ENCODE measurements at places on chromosomes 11 and 22.

GRCh38 chr11:1792461-1792860 lies 28.7 kb upstream of the CTSD start:
- DNase-seq: no peak

GRCh38 chr11:65879617-65880016 lies at the start of gene CTSW:
Gene CTSW (plus strand): TSS chr11:65879837. CDS start chr11:65879855, 18 bp downstream.
- DNase-seq: no peak

DNA sequence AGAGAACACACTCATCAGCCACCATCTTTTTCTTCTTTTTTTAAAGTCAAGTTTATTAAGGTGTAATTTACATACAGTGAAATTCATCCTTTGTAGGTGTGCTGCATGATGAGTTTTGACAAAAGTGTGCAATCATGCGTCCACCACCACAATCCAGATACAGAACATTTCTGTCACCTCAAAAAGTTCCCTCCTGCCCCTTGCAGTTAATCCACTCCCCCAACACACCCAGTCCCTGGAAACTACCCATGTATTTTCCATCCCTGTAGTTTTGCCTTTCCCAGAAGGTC lies 126.7 kb downstream of the HIPK3 start:
- DNase-seq: no peak

DNA sequence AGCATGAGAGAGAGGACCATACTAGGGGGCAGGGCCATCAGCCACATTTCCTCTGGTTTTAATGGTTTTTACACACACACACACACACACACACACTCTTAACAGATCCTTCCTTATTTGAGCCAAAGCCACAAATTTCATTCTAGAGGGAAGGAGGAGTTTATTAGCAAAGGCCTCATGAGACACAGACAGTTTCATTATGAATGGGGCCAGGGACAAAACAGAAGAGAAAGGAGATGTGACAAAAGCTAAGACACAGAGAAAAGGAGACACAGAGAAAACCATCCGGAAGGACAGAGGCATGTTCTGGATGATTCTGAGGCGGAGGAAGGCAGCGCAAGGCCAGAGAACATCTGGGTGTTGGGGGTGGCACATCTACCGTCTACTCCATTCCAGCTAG lies 32.2 kb upstream of the ARFGAP3 start:
- DNase-seq: peak; percentile 94

- no peak for DNase-seq
Measured at GRCh38 chr22:38348751-38349496, 31.7 kb upstream of the CSNK1E start.

DNA sequence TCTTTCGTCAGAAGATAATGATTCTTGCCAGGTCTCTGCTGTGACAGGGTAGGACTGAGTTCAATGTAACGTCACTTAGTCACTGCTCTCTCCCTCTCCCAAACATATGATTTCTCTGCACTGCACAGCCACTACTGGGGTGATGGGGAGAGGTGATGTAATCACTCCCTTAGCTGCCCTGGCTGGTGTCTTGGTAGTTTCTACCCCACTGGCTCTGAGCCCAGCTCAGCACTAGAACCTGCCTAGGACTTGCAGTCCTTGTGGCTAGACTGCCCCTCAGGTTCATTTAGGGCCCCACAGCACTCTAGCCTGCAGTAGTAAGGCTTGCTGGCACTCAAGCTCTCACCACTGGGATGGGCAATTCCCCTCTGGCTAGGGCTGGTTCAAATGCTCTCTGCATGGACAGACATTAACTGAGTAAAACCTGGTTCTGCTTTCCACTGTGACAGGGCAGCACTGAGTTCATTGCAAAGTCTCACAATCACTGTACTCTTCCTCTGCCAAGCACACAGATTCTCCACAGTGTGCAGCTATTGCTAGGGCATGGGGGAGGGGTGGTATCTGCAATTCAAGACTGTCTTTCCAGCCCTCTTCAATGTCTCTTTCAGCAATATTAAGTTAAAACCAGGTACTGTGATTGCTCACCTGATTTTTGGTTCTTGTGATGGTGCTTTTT lies 571.4 kb upstream of the FAT3 start:
- DNase-seq: no peak

DNA sequence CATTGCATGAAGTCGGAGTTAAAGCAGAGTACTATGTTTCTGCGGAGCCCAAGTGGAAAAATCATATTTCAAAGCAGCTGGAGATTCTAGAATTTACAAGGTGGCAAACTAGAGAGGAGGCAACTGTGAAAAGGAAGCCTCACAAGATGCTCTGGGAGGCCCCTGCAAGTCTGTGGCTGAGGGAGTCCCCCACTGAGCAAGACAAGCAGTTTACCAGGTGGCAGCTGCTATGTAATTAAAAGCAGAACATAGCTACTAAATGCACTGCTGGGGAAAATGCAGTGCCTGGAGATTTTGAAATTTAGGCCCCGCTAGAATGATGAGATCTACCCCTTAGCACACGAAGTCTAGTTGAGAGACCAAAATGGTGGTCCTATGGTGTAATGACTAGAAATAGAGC lies 728.0 kb downstream of the OPCML start:
- no peak for DNase-seq

- DNase-seq: peak; percentile 58
Measured at GRCh38 chr11:7892840-7893254, 38.2 kb downstream of the OR10A6 start.

DNA sequence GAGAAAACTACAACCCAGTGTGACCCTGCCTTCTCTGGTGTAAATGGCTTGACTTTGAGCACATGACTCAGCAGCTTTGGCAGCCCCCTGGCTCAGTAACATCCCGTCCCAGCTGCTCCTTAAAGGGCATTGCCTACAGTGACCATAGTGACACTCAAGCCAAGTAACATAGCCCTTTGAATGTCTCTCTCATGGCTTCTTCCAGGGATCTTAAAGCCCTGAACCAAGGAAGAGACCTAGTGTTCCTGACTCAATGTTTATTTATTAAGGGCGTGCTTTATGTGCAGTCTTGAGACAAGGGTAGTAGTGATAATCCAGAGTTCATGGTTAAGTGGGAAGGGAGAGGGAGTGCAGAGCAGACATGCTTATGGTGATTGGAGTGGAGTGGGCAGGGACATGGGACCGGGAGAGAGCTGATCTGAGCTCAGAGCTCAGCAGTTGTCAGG lies 125.7 kb downstream of the PARVA start:
- no peak for DNase-seq

- peak; percentile 78 for DNase-seq
Measured at GRCh38 chr11:75445315-75445953, 12.4 kb upstream of the KLHL35 start.

- DNase-seq: no peak
Measured at GRCh38 chr11:45193695-45194094, 47.3 kb downstream of the PRDM11 start.

DNA sequence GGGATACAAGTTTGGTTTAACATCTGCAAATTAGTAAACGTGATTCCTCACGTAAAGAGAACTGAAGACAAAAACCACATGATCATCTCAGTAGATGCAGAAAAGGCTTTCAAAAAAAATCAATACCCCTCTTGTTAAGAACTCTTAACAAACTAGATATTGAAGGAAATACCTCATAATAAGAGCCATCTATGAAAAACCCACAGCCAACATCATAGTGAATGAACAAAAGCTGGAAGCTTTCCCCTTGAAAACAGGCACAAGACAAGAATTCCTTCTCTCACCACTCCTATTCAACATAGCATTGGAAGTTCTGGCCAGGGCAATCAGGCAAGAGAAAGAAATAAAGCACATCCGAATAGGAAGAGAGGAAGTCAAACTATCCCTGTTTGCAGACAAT lies 160.5 kb downstream of the CSNK2A3 start:
- DNase-seq: no peak

DNA sequence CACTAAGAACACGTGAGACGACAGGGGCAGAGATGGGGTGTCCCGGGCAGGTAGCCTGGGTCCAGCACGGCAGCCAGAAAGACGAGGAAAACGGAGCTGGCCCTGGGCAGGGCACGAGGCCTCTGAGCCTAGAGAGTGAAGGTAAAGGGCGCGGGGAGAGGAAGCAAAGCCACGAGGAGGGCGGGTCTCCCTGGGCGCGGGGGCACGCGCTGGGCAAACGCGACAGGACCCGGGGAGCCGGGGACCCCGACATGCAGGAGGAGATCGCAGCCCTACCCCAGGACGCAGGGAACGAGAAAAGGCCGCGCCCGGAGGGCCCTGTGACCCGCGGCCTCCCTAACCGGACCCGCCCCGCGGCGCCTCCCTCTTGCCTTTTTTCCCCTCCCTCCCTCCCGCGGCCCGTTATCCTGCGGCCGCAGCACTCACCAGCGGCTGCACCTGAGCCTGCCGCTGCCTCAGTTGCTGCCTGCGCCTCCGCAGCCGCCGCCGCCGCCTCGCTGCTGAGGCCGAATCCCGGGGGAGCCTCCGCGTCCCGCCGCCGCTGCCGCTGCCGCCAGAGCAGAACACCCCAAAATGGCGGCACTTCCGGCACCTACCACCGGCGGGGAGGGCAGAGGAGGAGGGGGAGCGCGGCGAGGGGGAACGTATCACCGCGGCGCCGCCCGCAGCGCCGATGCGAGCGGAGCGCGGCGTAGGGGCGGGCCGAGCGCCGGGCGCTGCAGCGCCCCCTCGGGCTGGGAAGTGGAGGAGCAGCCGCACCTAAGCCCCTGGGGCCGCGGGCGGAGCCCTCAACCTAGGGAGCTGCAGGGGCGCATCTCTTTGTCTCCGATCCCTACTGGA lies at the start of gene CELF1:
Gene CELF1 (minus strand): TSS at position 567 of the 840 bp plus-strand sequence. CDS start 53,609 bp downstream, outside the sequence.
- DNase-seq: peak; percentile 96

DNA sequence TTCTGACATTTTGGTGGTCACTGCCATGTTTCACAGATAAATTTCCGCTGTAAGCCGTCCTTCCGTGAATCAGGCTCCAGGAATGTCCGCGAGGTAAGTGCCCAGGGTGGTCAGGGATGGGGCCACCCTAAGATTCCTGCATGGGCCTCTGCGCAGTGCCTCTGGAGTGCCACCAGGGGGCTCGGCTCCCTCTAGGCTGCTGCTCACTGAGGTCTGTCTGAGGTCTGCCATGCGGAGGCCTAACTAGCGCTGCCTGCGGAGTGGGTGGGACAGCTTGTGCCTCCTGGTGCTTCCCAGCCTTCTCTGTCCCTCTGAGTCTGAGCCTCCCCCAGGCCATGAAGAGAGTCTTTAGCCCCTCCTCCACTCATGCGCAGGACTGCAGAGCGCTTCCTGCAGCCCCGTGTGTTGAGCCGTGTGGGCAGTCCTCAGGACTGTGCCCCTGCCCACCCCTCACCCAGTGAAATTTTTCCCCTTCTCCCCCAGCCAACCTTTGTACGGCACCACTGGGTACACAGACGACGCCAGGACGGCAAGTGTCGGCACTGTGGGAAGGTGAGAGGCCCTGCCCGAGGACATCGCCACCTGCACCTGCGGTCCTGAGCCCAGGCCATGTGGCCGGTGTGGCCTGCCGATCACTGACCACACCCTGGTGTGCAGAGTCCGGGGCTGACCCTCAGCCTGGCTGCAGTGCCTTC lies 11.9 kb upstream of the MDK start:
- DNase-seq: peak; percentile 67

DNA sequence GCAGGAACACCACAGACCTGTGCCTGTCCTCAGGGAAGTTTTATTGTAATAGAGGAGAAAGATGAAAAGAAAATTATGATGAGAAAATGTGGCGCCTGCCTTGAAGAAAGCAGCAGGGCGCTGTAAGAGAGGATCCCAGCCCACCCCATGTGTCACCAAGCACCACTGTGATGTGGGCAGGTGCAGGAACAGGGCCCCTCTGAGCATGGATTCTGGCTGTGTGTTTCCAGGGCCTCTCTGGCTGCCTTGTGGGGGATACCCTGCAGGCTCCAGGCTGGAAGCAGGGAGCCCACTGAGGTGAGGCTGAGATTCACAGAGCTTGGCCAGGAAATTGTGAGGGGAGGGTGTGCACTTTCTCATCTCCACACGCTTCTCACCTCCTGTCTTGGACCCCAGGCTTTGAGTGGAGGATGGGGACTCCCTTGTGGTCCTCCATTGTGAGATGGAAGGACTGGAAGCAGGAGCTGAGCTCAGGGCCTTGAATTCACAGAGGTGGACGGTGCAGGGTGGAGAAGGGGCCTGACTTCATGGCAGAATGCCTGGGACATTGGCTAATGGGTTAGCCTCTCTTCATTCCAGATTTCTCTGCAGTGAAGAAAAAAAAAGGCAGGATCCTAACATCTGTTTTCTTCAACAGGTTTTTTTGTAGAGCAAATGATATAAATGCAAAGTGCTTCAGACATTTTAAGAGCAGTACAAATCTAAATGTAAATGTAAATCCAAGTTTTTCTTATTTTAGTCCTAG lies 246.6 kb upstream of the B3GAT1 start:
- no peak for DNase-seq

DNA sequence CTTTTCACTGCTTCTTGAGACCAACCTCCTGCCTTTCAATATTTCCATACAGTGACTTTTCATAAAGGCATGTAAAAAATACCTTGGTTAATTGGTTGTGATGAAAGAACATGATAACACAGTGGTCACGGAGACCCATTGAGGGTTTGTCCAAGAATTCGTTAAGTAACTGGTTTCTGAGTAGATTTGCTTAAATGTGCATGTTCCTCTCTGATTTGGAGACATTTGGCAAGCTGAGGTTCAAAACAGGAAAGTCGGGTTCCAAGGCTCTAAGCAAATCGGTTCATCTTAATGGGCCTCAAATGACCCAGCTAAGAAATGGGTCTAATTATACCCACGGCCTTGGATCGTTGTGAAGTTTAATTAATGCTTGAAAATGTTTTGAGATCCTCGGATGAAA lies 36.9 kb upstream of the CCND1 start:
- DNase-seq: no peak

- no peak for DNase-seq
Measured at GRCh38 chr11:128897826-128898225, 6.7 kb downstream of the KCNJ5 start.

DNA sequence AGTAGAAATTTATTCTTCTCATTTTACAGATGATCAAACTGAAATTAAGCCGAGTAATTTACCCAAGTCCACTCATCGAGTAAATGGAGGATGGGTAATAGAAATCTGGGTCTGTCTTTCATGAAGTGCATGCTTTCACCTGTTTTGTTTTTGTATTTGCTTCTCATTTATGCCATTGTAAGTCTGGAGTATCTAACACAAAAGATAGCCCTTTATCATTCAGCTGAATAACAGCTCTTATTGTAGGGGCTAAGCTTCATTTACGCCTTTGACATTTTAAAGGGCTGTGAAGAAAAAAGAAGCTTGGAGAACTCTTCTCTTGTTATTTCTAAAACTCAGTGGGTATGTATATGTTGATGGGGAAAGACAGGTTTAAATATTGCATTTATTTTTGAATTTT lies 1196.2 kb upstream of the TENM4 start:
- DNase-seq: no peak

- peak; percentile 70 for DNase-seq
Measured at GRCh38 chr11:67439321-67440228, 2.1 kb upstream of the PTPRCAP start.

- DNase-seq: peak; percentile 81
Measured at GRCh38 chr11:66069715-66070603, at the start of gene PACS1. Gene PACS1 (plus strand): TSS chr11:66070272. CDS start chr11:66070487, 215 bp downstream.

DNA sequence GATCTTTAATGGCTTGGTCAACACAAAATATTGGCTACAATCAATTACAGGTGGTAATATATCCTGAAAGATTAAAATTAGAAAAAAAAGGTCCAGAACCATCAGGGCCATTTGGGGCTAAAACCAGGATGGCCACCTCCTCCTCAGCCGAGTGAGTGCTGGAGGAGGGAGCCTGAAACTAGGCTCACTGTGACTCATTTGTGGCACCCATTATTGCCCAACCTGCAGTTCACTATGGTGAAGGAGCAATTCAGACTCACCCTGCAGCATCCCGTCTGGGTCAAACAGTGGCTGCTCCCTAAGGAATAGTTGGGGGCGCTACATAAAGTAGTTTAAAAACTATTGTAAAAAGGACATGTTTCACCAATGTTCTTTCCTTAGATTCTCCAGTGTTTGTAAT lies 60.7 kb downstream of the GLYATL1 start:
- peak; percentile 52 for DNase-seq

- peak; percentile 51 for DNase-seq
Measured at GRCh38 chr11:76380159-76380976, 564 bp downstream of the THAP12 start.

- no peak for DNase-seq
Measured at GRCh38 chr11:35550374-35551036, 25.1 kb upstream of the PAMR1 start.
